ENCODE measurements at places on chromosomes 13 and 19. TPM values are rescaled to one million over a fixed set of nuclear protein-coding genes. Genes with fewer than 3 reads are reported as not detected.
A peak's percentile ranks its signal among the peaks of the same experiment; 100 is the strongest.

Gene DHX34
- polyA plus RNA-seq, result 16.1 TPM

GRCh38 chr13:32354040-32354439 lies 38.7 kb downstream of the BRCA2 start:
- no peak for DNase-seq

DNA sequence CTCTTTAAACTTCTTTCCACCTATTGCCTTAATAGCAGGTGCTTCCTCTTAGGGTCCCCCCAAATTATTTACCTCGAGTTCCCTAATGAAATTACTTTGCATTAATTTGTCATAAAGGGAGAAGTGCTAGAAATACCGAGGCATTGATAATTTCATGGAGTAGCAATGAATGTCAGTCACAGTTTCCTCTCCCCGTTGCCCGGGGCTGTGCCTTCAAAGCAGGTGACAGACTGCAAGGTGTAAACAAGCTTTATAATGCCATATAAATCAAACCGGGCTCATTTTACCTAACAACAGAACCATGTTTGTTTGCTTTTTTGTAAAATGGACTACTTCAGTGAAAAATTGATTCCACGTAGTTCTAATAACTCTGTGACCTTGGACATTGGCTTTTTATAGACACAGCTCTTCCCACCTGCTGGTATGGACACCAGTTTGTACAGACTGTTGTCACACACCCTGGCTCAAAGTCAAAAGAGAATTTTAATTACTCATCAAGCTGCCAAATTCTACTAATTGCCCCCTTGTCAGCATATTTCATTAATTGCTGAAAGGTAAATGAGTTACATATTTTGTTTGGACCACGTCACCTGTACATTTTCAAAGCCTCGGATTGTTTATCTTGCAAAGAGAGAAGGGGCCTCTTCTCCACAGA lies 171.1 kb downstream of the STK24 start:
- DNase-seq, result no peak

DNA sequence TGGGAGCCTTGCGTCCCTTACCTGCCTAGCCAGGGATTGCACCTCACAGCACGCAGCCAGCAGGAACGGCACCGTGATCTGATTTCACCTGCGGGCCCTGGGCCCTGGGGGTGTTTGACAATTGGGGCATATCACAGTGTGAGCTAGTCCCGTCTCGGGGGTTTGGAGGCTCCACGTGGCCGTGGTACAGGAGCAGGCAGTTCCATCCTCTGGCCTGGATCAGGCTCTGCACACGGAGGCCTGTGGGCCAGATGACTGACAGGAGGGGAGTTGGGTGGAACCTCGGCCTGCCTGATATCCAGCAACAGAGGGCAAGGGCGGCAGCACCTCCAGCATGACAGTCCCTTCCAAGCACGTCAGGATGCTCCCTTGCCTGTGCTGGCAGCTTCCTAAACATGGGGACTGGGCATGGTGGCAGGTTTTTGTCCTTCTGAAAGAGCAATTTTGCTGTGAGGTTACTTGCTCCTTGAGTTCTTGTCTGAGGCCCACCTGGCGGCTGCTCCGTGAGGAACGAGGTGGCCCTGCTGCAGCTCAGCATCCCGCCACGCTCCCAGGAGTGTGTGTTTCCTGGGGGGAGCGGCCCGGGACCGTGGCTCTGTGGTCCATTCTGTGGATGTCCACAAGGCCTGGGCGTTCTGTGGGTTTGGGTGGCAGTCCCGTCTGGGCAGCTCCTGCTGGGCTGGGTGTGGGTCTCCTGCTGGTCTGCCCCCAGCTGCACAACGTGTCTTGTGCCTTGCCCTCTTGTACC lies 6.3 kb upstream of the RPS15 start:
- DNase-seq, result no peak

Gene UBE2L5
- polyA plus RNA-seq, result not detected

DNA sequence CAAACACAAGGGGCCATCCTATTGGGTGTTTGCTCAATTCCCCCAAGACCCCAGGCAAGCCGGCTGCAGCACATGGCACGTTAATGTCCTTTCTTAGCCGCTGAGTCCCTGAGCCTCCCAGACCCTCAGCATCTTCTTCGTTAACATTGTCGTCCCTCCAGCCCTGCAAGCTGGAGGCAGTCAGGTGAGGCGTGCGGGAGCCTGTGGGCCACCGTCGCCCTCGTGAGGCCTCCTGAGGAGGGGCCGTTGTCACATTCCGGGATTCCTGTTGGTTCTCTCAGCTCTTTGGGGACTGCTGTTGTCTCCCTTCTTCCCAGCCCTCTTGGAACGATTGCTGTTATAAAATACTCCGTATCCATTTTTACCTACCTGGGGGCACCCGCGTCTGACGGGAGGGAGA lies 140.6 kb downstream of the KDM4B start:
- DNase-seq, result no peak

DNA sequence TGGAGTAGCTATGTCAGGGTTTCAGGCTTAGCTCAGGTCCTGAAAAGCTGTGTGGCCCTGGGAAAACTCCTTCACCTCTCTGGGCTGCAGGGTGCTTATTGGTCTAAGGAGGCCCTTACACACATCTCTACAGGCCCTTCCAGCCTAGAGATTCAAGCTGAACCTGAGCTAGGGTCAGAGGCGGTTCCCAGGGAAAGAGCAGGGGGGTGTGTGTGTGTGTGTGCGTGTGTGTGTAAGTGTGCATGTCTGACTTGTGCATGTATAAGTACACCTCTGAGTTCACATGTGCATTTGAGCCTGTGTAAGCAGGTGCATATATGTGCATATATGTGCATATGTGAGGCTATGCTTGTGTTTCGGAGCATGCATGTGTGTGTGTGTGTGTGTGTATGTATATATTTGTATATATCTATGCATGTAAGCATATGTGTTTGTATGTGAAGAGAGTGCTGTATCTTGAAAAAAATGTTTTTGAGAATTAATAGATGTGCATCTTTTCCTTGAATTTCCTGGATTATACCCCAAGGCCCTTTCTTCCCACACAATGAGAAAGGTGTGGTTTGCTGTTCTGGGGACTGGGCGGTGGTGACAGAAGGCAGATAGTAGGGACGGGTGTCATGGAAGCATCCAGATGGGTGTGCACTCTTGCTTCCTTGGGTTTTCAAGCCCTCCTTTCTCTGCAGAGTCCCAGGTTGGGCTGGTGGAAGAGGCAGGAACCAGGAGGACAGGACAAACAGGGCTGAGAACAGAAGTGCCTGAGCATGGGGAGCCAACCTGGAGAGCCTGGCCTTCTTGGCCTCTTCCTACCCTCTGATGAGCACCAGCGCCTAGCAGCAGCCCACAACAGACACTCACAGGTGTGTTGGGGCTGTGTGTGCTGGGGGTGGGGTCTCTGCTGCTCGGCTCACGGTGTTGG lies 150.3 kb upstream of the TSHZ3 start:
- no peak for DNase-seq

- no peak for DNase-seq
These were observed 12.4 kb downstream of the TNFSF13B start for GRCh38 chr13:108281901-108282300.

DNA sequence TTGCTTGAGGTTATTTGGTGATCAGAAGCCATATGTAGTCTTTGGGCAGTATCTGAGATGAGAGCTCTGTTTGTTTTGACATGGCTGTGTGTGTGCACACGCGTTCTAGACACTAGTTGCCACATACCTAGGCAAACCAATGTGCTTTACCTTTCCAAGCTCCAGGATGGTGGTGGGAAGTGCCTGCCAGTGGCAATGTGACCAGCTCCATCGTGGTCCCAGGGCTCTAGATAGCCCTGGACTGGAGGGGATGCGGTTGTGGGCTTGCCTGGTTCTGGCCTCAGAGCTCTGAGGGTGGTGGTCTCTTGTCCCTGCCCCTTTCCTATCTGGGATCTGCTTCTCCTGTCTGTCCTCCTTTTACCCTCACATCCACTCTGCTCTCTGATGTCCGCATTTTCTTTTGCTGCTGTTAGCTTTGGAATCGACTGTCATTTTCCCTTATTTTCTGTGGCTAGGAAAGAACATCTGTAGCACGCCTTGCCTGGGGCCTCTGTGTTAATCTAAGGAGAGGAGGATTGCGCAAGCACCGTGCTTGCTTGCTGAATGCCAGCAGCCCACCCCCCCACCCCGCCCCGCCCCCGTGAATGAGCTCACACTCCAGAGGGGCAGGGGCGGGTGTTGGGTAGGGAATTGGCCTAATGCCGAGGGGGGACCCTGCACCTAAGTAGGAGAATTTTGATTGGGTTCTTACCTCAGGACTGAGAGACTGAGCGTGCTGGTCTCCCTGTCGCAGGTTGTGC lies 89.5 kb downstream of the ARHGEF7 start:
- DNase-seq, result peak; percentile 91

- peak; percentile 44 for DNase-seq
These were observed 10.1 kb upstream of the TPRX2 start for GRCh38 chr19:47848823-47849473.

Gene PRR20A
- not detected for polyA plus RNA-seq

Gene WBP4
- 9.9 TPM for polyA plus RNA-seq

- DNase-seq, result no peak
These were observed 169.4 kb downstream of the OLFM4 start for GRCh38 chr13:53198017-53198416.

Gene ZNF793
- 20.0 TPM for polyA plus RNA-seq

- DNase-seq, result peak; percentile 100
These were observed at the start of gene LENG9 for GRCh38 chr19:54463531-54464043. Gene LENG9 (minus strand): TSS chr19:54463778. CDS start chr19:54463526, 252 bp downstream.

- DNase-seq, result no peak
These were observed 13.5 kb downstream of the PTPRS start for GRCh38 chr19:5326986-5327623.

GRCh38 chr13:51794964-51795363 lies 9.0 kb downstream of the DHRS12 start:
- no peak for DNase-seq

Gene UQCR11
- polyA plus RNA-seq, result 842 TPM
